NT2/D1 (cell line): ENCODE measurements at places on chromosomes 2 and 18.
A peak's percentile ranks its signal among the peaks of the same experiment; 100 is the strongest.

DNA sequence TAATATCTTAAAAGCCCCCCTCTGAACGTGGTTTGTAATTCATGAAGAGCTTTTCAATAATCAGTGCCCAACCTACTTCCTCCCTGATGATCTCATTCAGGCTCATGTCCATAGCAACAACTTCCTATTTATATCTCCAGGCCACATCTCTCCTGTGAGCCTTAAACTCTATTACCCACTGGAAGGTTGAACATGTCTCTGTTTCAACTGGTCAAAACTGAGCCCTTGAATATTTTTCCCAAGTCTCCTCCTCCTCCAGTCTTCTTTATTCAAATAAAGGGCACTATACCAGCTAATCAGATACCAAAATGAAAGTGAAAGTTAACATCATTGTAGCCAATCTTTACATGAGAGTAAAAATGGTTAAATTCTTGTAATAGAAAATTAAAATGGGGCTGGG lies 63.7 kb upstream of the ITGA4 start:
- no peak for DNase-seq

DNA sequence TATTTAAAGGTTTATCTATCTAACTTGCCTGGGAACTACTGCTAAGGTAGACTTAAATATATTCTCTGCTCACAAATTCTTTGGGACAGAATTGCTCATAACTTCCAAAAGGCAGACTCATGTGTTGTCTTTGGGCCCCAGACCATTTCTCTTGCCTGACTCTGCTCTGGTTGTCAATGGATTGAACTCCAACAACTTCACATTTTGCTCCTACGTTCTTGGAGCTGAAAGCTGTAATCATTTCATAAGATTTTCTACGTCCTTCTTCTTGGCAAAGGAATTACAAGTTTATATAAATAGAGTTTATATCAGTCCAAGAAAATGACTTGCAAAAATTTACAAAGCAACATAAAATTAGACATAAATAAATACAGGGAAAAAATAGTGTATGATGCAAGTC lies 32.9 kb upstream of the PPM1B start:
- DNase-seq, result no peak

DNA sequence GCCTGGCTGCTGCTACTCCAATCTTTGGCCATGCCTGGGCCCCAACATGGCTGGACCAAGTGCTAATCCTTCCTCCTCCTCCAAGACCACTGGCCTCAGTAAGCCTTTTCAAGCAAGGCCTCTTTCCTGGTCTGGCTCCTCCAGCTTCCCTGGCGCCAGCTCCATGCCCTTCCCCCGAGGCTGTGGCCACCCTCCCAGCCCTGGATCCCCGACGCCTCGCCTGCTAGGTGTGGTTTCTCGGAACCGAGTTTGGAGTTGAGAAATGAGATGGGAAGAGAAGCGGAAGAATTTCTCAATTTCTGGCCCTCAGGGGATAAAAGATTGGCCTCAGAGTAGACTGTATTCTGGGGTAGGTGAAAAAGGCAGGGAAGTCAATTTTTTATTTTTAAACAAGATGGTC lies 46.4 kb downstream of the ADCY3 start:
- no peak for DNase-seq

- no peak for DNase-seq
Measured at GRCh38 chr18:61921621-61922235, 28.9 kb upstream of the RNF152 start.

- DNase-seq, result no peak
Measured at GRCh38 chr2:55856936-55857335, 66.6 kb downstream of the EFEMP1 start.

DNA sequence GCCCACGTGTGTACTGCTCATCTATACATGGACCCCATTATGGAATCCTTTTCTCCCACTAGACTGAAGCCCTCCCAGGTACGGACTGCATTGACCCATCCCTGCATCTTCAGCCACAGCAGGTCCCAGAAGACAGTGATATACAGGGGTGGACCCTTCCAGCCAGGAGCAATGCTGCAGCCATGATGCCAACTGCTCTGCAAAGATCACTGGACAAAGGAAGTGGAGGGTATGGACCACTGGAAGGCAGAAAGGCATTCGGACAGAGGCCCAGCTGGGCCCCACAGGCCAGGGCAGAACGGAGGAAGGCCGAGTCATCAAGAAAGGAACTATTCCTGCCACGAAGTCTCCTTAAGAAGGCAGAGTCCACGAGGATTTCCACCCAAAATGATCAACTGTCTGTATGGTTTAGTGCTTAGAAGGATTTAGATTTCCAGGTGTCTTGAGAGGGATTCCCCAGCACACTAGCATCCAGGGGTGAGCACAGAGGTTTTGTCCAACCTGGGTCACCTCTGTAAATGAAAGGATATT lies 93.4 kb downstream of the TWIST2 start:
- no peak for DNase-seq

DNA sequence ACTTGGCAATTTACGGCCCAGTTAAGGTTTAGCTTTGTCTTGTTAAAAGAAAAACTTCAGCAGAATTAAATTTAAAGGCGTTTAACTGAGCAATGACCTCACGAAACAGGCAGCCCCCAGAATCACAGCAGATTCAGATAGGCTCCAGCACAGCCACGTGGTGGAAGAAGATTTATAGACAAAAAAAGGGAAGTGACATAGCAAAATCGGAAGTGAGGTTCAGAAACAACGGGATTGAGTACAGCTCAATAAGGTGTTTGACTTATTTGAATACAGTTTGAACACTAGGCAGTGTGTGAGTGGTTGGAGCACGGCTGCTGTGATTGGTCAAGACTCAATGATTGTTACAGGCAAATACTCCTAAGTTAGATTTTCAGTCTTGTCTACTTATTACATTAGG lies 79.8 kb downstream of the MOGAT1 start:
- no peak for DNase-seq

- no peak for DNase-seq
Measured at GRCh38 chr18:76461148-76461547, 33.9 kb downstream of the ZNF516 start.

GRCh38 chr2:102301867-102302362 lies 9.4 kb upstream of the IL1RL1 start:
- peak; percentile 47 for DNase-seq

DNA sequence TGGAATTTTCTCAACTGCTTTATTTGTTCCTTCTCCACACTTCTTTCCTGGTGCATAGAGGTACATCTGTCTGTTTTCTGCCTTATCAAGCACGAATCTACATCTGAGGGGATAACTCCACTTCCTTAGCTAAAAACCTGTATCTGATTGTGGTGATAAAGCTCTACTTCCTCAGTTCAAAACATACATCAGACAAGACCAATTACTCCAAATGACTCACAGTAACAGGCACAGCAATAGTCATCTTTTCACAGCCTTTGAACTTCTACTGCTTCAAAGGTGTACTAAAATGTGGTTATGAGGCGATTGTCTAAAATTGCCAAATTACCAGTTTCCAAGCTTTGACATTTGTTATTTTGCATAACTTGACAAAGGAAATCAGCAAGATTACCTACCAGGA lies 803.6 kb upstream of the ZEB2 start:
- DNase-seq, result no peak

DNA sequence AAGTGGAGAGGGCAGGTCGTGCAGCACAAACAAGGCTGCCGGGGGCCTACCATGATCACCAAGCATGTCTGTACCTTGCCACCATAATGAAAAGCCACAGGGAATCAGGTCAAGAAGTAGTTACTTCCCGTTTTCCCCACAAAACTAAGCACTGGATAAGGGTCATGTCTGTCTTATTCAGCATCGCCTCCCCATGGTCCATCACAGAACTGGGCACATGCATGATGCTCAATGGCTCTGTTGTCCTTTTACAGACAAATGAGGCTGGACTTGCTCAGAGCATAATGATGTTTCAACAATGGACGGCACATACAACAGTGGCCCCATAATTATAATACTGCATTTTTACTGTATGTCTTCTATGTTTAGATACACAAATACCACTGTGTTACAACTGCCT lies 27.5 kb downstream of the REEP1 start:
- DNase-seq, result no peak

GRCh38 chr2:133780099-133780996 lies 212.1 kb upstream of the NCKAP5 start:
- DNase-seq, result peak; percentile 77

DNA sequence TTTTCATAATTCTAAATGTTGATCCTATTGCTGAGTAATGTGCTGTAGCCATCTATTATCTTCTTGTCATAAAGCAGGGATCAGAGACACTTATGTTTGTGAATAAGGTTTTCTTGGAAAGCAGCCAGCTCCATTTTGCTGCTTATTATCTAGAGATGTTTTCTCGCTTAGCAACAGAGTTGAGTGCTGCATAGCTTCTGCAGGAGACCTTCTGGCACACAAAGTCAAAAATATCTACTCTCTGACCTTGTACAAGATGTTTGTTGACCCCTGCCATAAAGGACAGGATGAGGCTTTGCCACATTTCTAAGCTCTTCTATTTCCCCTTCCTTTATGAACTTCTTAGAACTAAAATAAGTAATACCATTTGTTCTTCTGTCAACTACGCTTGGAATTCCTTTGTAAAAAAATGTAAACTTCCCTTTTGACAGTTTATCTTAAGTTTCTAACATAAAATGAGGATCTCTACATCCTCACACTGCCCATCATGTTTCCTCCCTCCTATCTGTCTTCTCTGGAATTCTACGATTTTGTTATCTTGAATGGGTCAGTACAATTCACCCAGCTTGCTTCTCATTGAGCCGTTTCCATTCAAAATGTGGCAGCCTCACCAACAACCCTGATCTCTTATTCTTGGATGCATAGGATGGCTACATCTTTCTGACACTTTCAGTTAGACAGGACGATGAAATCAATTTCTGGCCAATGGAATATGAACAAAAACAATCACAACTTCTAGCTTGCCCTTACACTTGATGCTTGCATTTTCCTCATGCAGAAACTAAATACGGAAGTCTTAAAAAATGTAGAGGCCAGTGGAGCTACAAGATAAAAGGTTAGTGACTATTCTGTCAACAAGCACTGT lies 1377.0 kb downstream of the SUCLG1 start:
- DNase-seq, result no peak

DNA sequence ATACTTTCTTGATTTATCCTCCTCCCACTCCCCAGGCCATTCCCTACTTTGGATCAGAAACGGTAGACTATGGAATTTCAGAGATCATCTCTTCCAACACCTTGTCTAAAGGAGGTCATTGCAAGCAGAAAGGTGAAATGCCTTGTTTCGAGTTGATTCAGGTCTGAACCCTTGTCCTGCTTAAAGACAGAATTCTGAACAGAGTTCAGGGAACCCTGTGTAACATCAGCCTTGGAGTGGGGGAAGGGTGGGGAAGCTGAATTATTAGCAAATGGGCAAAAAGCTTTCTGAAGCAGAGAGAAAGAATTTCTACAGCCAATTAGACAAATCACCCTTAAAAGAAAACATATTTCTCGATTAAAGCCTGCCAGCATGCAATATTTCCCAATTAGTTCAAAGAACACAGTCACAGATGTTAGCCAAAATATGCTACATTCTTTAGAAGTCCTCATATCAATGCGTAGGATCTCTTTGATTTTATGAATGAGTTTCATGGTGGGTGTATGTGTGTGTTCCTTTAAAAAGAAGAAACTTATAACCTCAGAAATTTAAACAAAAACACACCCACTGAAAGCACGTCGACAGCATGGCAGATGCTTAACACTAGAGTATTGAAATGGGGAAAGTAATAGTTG lies 353.1 kb downstream of the RND3 start:
- DNase-seq, result no peak

DNA sequence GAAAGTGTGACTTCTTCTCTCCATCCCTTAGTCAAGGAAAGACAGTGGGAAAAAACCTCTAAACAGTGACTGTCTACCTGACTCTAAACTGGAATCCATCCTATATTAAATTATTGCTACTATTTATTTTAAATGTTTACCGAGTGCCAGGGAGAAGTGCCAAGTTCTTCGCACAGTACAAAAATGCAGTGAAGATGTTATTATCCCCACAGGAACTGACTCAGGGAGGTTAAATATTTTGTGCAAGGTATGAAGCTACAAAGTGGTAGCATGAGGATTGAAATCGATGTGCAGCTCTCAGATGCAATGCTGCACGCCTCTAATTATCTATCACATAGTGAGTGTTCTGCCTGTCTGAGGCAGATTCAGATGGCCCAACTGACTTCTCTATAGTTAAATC lies 91.1 kb downstream of the MEP1B start:
- DNase-seq, result no peak

GRCh38 chr2:118056165-118056534 lies 32.1 kb upstream of the INSIG2 start:
- no peak for DNase-seq

DNA sequence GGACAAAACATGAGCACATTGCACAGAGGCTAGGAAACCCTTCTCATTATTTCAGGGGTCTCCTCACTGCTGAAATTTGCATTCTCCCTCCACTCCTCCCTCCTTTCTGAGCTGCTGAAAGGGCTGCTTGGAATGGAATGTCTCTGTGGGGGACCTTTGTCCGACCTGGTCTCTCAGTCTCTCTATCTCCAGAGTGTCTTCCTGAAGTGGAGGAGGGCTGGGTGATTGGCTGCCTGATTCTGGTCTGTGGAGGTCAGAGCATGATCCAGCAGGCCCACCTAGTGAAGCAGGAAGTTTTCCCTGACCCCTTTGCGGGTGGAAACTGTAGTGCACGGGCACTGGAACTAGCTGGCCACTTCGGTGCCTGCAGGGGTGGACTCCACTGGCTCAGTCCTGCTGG lies 560.5 kb upstream of the HS6ST1 start:
- DNase-seq, result peak; percentile 73

DNA sequence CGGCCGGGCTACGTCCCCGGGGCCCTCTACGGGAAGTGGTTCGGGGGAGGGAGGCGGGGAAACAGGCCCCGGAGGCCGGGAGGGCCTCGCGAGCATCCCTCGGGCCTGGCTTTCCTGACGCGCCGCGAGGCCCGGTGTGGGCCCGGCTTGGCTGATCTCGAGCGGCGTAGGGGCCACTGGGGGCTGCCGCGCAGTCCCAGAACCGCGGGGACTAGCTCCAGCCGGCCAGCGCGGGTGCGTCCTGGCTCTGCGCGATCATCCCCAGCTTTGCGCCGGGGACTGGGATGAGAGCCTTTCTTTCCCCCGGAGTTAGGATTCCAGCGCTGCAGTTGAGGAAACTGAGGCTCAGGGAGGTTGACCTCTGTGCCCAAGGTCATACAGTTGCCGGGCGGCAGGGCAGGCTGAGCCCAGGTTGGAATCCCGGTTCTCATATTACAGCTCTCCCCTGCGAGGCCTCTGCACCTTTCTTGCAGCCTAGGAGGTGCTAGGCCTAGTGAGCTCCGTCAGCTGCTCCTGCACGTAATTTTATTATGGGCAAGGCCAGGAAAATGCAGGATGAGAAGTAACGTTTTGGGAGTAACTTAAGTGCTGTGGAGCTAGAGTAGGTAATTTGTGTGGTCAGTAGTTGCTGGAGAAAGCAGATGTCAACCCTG lies 501 bp downstream of the LPIN1 start:
- DNase-seq, result no peak

GRCh38 chr2:208584378-208584985 lies 177.9 kb downstream of the PTH2R start:
- DNase-seq, result no peak

GRCh38 chr18:6561420-6561861 lies 146.7 kb upstream of the L3MBTL4 start:
- DNase-seq, result no peak
